Hepatocyte (in vitro differentiated cells): ENCODE measurements at places on chromosomes 12 and 14. TPM values are rescaled to one million over a fixed set of nuclear protein-coding genes. Genes with fewer than 3 reads are reported as not detected.

DNA sequence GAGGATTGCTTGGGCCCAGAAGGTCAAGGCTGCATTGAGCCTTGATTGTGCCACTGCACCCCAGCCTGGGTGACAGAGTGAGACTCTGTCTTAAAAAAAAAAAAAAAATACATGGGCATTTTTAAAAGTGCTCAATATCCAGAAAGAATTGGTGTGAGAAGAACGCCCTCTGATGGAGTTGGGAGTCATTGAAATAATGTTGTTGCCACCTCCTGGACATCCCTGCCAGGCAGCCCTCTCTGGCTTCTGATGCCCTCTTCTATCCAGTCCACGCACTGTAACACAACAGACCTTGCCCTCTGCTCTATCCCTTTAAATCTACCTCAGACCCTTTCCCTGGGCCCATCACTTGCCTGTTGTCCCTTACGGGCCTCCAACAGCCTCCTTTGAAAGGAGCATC is 4.9 kb downstream of the PTGDR start:
- DNase-seq, result no peak

DNA sequence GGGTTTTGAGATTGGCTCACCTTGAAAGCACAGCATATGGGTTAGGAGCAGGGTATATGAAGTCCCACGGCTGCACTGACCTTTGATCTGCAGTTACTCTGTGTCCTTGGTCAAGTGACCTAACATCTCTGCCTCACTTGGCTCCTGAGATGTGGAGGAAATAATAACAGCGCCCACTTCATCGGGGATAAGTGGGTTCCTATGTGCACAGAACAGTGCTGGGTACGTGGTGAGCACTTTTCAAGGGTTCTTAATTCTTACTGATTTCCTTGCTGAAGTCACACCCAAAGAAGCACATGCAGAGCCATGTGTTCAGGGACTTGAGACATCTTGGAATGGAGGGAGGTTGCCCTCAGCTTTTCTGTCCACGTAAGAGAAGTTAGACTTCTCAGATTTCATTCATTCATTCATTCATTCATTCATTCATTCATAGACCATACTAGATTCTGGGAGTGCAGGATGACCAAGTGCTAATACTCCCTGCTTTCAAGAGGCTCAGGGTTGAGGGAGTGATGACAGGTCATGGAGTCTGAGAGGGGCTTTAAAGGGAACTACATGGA is 39.4 kb downstream of the ADGRD1 start:
- DNase-seq, result no peak

- no peak for DNase-seq
Measured at GRCh38 chr12:89468648-89469326, 55.8 kb downstream of the GALNT4 start.

DNA sequence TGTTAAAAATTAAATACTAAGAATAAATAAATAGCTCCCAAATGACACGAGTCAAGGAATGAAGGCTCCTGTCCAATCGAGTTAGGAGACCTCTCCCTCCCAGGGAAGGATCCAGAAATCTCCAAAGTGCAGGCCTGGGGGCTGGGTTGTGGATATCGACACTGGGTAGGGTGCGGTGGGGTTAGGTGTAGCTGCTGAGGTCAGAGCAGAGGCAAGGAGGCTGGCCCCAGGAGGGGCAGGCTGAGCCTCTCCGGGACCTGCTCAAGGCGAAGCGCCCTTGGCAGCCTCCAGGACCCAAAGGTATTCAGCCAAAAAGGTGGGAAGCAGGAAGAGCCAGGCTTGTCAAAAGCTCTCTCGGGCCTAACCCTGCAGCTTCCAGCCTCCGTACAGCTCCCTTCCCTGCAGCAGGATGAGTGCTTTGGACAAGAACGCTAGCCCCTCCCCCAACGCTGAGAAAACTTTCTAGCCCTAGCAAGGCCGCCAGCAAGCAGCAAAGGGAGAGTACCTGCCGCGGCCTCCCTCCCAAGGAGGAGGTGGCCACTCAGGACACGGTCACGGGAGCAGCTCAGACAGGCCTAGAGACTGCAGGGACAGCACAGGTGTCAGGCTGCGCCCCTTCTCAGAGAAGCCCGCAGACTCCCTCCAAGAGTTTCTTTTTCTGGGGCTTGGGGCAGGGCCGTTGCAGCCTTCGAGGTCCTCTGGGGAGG is 3.7 kb upstream of the PNMA1 start:
- DNase-seq, result peak; percentile 12

CD27 gene
- not detected in 2 replicates for total RNA-seq

- DNase-seq, result no peak
Measured at GRCh38 chr14:34069854-34070582, 119.1 kb upstream of the EGLN3 start.

DNA sequence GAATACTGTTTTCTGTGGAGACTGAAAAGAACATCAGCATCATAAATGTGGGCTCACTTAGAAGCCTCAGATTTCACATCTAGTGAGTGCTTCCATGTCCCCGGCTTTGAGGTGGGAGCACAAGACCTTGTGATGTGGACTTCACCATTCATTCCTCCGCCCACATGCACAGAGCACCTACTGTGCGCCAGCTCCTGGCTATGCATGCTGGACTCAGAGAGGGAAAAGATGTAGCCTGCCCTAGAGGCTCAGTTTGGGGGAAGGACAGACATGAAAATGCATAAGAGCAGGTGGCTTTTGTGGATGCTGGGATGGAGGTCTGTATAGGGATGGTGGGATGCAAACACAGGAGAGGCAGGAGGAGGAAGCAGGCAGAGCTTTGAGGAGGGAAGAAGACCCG is 65.0 kb downstream of the SERPINA3 start:
- no peak for DNase-seq

DNA sequence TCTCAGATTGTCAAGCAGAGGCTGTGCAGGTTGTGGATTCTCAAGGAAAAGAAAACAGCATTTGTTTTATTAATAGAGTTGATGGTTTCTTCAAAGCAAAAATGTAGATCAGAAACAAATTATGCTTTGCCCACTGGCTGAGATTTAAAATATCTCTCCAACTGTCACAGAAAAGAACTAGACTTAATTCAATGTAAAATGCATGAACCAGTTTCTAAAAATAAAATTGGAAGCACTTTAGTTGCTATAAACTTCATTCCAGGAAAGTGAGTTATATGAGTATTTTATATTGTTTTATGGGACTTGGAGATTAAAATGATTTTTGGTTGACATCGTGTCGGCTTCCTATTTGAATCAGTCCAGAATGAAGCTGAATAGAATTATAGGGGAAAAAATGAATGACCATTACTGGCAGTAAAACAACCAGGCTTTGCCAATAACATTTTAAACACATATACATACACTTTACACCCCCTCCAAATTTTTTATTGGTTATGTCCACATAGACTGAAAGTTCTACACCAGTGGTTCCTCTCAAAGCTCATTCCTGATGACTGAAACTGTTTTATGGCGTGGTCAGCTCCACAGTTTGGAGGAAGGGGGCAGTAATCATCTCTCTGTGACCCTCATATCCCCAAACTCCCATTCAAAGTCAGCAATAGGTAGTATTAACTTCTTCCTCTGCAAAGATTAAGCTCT is 55.5 kb upstream of the DAAM1 start:
- DNase-seq, result no peak

TRPV4 gene
- 0.88 and 2.3 TPM in 2 replicates for total RNA-seq

DNA sequence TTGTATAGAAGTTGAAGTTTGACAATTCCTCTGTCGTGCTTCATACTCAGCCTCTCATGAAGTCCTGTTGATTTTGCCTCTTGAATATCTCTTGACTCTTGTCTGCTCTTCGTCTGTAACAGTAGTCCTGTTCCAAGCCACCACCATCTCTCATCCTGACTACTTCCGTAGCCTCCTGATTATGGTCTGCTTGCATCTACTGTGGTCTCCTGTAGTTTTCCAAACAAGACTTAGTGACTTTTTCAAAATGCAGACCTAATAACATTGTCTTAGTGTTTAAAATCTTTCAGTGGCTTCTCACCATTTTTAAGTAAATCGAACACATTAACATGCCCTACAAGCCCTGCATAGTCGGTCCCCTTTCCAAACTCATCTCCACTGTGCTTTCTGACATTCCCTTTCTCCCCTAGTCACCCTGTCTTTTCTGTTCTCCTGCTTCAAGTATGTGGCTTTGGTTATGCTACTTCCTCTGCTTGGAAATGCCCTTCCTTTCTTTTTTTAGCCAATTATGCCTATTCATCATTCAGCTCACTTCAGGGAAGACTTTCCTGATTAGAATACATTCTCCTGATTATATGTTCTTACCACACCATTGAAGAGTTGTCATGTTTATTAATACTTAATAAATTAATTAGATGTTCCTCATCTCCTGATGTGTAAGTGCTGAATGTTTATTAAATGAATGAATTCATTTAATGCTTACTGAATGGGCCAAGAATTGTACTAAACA is 2.0 kb downstream of the SCYL2 start:
- peak; percentile 11 for DNase-seq

DNA sequence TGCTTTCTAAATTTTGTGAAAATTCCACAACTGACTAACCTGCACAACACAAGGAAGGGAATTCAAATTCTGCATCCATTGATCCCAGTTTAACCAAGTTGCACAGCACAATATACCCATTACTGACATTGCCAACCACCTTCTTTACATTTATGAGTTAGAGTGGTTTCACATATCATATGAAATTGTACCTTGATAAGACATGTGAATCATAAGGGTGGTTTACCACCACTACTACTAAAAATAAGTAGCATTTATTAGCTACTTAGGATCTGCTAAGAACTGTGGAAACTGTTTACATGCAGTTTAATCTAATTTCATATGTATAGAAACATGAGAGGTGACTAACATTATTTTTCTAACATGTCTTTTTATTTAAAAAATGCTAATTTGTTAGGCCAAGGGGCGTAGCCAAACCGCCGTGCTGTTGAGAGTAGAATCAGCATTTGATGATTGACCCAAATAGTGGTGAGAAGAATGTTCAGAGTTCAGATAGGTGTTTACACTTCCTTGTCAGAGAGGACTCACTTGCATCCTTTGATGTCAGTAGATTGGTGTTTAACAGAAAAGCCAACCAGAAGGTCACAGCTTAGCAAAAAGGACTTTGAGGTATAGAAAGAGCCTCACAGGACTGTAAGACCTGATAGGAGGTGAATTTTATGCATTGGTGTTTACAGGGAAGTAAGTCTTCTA is 56.2 kb downstream of the LRFN5 start:
- no peak for DNase-seq

- DNase-seq, result no peak
Measured at GRCh38 chr12:75975702-75976101, 55.9 kb downstream of the PHLDA1 start.

GRCh38 chr14:105471297-105471821 is 3.3 kb upstream of the CRIP2 start:
- DNase-seq, result no peak

EMP1 gene
- total RNA-seq, result 39.9 and 67.3 TPM in 2 replicates

DNA sequence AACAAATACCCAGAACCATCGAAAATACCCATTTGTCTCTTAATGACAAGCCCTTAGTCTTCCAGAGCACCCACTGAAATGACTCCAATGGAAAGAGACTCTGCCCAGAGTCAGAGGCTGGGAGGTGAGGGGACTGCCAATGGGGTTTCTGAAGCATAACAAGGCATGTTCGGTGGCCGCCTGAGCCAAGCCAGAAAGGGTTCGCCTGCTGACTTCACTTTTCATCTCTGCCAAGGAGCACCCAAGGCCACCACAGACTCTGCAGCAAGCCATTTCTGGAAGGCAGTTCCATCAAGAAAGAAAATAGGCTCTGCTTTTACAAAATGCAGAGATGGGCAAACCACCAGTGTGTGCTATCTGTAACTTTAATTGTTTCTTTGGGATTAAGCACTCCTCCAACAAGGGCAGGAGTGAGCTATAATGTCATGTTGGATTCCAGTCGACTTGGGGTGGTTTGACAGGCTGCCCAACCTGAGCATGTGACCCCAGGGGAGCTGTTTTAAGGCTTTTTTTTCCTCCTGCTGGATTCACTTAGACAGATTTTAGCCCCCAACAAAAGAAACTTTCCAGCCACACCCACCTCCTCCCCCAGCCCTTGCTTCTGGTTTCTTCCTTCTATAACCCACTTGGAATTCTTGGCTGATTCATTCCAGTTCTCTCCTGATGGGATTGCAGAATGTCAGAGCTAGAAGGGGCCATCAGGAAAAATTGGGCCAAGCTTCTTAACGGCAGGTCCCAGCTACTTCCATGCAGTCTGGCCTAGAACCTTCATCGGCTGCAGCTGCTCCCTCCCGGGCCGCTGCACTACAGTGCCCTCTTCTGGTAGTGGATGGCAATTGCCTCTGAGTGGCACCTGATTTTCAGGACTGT is 24.1 kb downstream of the CKAP4 start:
- DNase-seq, result peak; percentile 76

AKAP3 gene
- total RNA-seq, result 0.68 and 3.5 TPM in 2 replicates

GRCh38 chr12:107130830-107131611 is 37.7 kb upstream of the CRY1 start:
- DNase-seq, result peak; percentile 30

AICDA gene
- 0.12 and 0.23 TPM in 2 replicates for total RNA-seq

AJUBA gene
- total RNA-seq, result 75.1 and 80.8 TPM in 2 replicates

DNA sequence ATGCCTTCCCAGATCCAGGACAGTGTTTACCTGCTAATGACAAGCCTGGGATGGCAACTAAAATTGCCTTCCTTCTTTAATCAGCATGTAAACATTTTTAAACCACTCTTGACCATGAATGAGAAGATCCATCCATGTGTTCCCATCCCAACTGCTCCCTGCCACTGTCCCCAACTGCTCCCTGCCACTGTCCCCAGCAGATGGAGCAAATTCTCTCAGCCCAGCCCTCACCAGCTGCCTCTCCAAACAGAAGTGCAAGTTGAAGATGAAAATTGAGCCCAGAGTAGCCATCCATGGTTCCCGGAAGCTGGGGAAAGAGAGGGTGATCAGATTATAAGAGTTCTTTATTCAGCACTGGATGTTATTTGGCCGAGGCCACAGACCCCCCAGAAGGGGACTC is 133.1 kb downstream of the SLC15A4 start:
- no peak for DNase-seq

OASL gene
- total RNA-seq, result 0.27 and 0.52 TPM in 2 replicates

SRGAP1 gene
- 10.8 and 18.9 TPM in 2 replicates for total RNA-seq

GRCh38 chr12:68317047-68317667 is 15.0 kb downstream of the MDM1 start:
- peak; percentile 76 for DNase-seq

GRCh38 chr12:130031571-130032189 is 127.9 kb upstream of the TMEM132D start:
- DNase-seq, result peak; percentile 71

GRCh38 chr12:27296674-27297073 is 36.0 kb upstream of the BMAL2 start:
- no peak for DNase-seq

- DNase-seq, result no peak
Measured at GRCh38 chr12:49052451-49053208, 8.0 kb downstream of the KMT2D start.

PLCZ1 gene
- total RNA-seq, result not detected in 2 replicates

SYT10 gene
- 2.5 and 3.8 TPM in 2 replicates for total RNA-seq

DNA sequence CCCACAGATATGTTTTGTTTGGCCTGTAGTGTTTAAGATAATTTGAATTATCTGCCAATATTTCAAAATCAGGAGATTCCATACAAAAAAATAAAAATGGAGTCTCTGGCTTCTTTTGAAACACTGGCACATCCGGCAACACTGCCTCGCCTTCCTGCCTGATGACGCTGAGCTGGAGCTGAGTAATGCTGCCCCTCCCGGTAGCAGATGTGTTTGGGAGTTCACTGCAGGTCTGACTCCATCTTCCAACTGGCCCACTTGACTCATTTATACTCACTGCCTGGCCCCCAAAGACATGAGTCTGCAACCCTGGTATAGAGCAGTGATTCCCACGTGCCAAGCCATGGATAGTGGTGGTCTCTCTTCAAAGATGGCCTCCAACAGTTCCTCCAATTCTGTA is 7.4 kb downstream of the CIT start:
- DNase-seq, result no peak

- no peak for DNase-seq
Measured at GRCh38 chr14:96269359-96269710, 13.3 kb downstream of the BDKRB1 start.

GRCh38 chr12:50187084-50187900 is 20.1 kb upstream of the CERS5 start:
- no peak for DNase-seq

PMCH gene
- total RNA-seq, result 1.3 TPM in 1 of 2 replicates, not detected in the other
